ENCODE measurements at places on chromosomes 6 and 20.

GRCh38 chr6:3118353-3119039 lies at the start of gene BPHL:
Gene BPHL, plus strand, starts transcription at chr6:3118711. Its CDS starts 30 bp downstream, at chr6:3118741.
- DNase-seq: peak; percentile 54

- no peak for DNase-seq
Measured at GRCh38 chr6:64270083-64270482, 634.5 kb downstream of the PHF3 start.

- no peak for DNase-seq
Measured at GRCh38 chr6:150037526-150038201, 12.3 kb upstream of the RAET1L start.

- no peak for DNase-seq
Measured at GRCh38 chr6:105320271-105320670, 82.6 kb downstream of the PREP start.

GRCh38 chr6:33841070-33841469 lies 37.3 kb upstream of the MLN start:
- DNase-seq: no peak

GRCh38 chr6:73691512-73691911 lies 4.5 kb upstream of the CD109 start:
- no peak for DNase-seq

DNA sequence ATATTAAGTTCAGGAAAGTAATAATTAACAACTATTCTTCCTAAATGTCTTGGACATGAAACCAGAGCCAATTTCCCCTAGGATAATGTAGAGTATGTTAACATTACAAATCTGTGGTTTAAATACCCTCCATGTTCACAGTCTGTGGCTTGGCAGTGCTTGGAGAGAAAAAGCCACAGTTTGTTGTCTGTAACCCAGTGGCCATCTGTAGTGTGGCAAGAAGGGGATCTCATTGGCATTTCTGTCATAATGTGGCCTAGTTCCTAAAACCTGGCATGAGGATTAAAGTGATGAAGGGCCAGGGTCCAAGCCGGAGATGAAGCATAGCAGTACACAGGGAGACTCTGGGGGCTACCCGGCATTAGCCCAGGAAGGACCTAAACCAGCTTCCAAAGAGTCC lies 31.2 kb downstream of the SYNE1 start:
- no peak for DNase-seq

DNA sequence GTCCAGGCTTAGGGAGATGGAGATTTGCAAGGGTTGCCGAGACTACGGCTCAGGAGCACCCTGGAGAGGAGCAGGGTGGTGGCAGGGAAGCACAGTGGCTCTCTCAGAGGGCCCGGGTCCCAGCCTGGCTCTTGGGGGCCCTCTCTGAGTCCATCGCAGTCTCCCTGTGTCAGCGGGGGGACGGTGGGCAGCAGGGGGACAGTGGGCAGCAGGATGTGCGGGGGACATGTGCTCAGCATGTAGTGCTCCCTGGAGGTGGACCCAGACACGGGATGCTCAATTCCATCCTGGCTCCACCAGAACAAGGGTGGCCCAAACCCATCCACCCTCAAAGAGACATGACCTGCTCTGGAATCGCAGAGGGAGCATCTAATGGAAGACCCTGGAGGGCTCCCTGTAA lies 43.0 kb upstream of the ZBP1 start:
- DNase-seq: no peak

- DNase-seq: no peak
Measured at GRCh38 chr6:112839525-112839961, 492.4 kb downstream of the RFPL4B start.

DNA sequence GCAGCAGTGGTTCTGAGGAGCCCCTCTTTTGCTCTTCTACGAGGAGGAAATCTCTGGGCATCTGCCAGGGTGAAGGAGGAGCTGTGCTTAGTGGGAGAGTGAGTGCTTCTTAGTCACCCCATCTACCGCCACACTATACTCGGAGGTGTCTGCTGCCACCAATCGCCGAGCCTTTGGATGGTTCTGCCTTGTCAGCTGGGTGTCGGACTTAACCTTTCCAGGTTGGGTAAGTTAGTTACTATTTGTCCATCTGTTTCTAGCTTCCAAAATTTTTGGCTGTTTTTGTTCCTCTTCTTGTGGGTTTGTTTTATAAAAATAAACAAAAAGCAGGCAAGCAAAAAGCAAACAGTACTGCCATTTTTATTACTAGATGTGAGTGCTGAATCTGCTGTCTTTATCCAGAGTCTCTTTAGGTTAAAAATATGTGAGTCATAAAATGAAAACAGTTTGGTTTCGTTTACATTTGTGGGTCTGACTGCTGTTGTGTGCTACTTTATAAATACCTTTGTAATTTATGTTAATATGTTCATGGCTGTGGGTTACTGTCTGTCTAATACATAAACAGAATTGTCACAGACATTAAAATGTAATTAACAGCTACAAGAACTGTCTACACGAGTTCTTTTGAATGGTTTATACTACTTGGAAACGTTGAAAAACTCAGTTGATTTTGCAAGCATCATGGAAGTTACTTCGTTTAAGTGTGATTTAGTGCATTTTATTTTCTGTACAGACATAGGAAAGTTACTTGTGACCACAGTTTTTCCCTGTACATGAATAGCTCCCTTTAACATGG lies 89.2 kb downstream of the ARID1B start:
- DNase-seq: no peak

DNA sequence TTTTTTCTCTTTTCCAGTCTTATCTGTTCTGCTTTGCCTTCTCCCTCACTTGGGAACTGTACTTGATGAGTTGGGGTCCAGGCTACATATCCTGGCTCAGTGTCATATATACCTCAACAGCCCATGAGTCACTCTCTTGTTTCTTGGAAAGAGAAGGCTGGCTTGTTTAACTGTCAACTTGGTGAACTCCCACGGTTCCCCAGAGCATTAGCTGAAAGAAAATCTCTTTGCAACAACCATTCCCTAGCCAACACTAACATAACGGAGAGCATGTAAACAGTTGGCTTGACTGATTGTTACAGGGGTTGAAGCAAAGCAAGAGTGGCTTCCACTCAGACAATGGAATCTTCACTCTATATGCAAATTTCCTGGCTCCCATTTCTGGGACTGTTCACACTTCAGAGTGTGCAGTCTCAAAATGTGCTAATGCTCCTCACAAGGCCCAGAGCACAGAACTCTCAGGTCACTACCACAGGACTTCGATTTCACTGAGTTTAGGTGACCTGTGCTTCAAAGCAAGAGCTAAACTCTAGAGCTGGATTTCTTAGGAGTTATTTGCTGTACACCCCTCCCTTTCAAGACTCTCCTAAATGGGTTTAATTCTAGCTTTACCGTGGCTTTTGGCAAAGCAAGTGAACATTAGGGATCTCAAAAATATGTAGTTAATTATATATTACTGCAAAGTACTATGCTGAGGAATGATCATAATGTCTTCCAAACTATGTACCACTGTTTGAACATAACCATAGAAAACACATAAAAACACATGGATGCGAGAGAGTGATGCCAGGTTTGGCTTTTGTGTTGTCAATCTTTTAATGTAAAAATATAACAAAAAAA lies 609.8 kb downstream of the RFPL4B start:
- DNase-seq: no peak

DNA sequence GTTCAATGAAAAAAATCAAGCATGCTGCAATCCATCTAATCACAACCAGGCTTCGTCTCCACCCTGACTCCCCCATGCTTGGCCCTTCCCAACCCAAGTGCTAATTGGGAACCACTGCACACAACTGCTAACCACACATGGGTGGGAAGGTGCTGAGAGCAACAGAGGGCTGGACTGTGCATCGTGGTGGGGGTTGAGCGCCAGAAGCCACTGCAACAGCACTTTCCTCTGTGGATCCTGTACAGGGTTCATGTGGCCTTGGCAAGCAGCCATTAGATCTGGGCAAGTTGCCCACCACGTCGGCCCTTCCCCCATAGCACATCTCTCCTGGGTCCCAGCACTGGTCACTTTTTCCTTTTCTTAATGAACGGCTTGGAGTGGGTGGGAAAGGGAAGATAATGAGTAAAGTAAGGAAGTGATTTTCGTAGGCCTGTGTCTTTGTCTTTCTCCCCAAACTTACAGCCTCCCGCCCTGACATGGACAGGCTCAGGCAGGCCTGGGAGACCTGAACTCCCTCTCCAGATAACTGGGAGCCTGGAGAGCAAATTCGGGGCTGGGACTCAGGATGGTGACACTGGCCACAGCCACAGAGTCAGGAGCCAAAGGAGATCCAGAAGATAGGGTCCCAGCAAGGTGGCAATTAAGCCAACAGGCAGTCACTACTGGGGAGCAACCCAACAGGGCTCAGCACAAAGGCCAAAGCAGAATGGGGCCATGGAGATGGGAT lies 34.4 kb upstream of the MRPS10 start:
- DNase-seq: no peak

DNA sequence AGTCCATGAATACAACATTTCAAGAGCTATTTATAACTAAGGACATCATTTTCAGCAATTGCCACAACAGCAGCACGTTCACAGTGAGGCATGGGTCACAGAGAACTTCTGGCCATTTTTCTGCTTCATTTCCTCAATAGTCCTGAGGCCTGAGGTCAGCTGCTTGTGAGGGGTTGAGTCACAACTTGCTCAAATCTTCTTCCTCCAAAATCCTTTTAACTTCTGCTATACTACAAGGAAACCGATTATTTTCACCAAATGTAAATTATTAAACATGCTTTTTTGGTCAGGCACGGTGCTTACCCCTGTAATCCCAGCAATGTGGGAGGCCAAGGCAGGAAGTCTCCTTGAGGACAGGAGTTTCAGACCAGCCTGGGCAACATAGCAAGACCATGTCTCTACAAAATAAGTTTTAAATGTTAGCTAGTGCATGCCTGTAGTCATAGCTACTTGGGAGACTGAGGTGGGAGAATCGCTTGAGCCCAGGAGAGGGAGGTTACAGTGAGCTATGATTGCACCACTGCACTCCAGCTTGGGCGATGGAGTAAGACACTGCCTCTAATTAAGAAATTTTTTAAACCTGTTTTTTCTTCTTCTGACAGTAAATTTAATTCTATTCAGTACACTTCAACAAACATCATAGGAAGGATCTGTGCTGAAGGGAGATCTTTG lies 11.1 kb upstream of the SLC16A10 start:
- DNase-seq: no peak

- DNase-seq: no peak
Measured at GRCh38 chr6:25217829-25218228, 61.3 kb upstream of the CARMIL1 start.

GRCh38 chr6:154057098-154057497 lies 18.1 kb downstream of the OPRM1 start:
- no peak for DNase-seq

GRCh38 chr6:10250655-10251220 lies 164.1 kb downstream of the TFAP2A start:
- no peak for DNase-seq

DNA sequence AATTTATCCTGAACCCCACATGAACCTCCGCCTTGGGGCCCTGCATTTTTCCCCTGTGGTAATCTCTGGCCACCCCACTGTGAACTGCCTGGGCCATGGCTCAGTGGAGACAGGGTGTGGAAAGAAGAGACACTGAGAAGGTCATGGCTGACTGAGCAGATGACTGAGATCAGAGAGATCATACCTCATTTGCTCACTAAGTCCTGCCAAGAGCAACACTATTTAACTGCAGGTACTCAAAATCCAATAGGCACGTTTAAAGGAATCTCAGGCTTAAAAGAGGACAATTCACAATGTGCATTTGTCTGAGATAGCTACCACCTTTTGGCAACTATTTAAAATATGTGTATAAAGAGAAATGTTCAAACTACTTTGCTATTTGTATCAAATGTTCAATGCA lies 305.0 kb downstream of the GMDS start:
- no peak for DNase-seq

GRCh38 chr6:155412335-155412734 lies 43.3 kb downstream of the NOX3 start:
- no peak for DNase-seq

DNA sequence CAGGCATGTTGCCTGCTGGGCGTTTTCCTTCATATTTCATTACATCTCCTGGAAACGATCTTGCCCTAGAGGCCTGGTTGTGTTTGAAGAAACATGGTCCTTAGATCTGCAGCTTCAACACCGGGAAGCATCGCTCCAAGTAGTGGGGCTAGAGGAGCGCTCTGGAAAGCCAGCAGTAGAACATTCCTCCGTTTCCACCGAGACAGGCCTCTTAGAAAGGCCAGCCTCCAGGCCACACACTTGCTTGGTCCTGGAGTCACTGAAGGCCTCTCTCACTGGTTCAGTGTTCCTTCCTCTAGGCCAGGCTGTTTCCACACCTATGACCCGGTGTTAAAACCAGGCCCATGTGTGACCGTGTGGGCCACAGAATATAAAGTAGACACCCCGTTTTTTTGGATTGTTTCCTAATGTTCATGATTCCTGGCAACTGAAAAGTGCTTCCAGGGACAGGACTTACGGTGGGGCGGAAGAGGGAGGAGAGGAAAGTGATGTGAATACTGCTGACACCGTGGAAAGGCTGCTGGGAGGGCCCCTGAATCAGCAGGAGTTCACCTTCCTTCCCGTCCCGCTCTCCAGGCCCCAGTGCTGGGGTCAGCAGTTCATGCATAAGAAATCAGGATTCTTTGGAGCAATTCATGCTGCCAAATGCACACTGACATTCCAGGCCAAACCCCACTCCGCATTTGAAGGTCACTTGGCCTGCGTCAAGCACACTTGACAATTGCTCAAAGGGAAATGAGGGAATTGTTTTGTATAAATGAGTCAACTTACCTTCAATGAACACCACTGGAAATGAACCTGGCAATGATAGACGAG lies 83.8 kb downstream of the IYD start:
- no peak for DNase-seq

DNA sequence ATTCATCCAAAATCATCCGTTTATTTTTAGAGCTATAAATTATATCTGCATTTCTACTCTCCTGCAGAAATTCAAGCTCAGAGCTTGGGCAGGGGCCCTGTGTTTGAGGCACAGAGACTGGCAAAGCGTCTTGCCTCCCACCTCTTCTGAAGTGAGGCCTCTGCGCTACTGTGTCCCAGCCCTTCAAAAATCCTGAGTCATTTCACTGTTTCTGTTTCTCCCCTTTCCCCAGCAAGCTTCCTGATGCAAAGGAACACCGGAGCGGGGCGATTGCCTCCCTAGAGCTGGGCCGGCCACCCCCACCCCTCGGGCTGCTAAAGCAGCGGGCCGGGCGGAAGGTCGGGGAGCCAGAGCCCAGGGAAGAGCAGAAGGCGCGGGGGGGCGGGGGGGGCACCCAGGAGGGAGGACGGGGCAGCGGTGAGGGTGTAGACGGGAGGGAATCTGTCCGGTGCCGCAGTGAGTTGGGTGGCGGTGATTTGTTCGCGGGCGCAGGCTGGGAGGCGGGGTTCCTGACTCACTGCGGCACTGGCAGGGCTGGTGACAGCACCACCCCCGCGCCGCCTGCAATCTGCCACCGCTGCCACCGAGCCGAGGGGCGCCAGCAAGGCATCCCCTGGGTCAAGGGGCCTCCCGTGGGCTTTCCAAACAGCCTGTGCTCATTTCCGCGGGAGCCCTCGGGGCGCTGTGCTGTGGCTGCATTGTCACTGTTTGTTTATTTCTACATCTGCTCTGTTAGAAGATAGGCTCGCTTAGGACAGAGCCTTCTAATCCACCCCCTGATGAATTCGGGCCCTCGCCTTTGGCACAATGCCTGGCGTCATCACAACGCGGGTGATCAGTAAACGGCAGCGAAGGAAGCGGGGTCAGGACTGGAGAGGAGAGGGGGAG lies 46.5 kb upstream of the SNAP25 start:
- no peak for DNase-seq
